Activated CD4-positive, alpha-beta memory T cell treated with anti-CD3 and anti-CD28 coated beads, Interleukin-2, amount 10 ng/mL, durations not matched to agents 7 days and 5 days (primary cell): ENCODE measurements at places on chromosomes 2 and 18. TPM values are rescaled to one million over a fixed set of nuclear protein-coding genes. Genes with fewer than 3 reads are reported as not detected.

DNA sequence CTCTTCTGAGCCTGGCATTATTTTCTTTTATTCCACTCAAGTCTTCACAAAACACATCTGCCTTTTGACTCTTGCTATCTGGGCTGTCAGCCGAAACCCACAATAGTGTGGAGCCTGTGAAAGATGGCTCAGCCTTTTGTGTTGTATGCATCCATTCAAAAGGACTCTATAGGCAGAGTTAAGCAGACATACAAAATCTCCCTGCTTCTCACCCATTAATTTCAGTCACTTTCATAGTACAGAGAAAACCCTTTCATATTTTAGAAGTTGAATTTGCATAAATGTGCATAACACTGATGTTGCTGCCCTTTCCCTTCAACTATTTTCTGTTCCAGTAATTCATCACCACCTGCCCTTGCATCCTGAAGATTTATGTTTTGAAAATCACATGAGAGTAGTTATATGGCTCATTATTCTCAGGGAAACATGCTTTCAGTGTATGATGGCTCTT lies 154.6 kb downstream of the EVA1A start:
- no peak for DNase-seq
- H3K27me3 ChIP-seq: peaks cover 17% of the 10 kb centered on the region
- H3K36me3 ChIP-seq: no peaks in the 10 kb centered on the region
- no peak overlapping the region for H3K4me3 ChIP-seq
- no peak overlapping the region for H3K27ac ChIP-seq

DNA sequence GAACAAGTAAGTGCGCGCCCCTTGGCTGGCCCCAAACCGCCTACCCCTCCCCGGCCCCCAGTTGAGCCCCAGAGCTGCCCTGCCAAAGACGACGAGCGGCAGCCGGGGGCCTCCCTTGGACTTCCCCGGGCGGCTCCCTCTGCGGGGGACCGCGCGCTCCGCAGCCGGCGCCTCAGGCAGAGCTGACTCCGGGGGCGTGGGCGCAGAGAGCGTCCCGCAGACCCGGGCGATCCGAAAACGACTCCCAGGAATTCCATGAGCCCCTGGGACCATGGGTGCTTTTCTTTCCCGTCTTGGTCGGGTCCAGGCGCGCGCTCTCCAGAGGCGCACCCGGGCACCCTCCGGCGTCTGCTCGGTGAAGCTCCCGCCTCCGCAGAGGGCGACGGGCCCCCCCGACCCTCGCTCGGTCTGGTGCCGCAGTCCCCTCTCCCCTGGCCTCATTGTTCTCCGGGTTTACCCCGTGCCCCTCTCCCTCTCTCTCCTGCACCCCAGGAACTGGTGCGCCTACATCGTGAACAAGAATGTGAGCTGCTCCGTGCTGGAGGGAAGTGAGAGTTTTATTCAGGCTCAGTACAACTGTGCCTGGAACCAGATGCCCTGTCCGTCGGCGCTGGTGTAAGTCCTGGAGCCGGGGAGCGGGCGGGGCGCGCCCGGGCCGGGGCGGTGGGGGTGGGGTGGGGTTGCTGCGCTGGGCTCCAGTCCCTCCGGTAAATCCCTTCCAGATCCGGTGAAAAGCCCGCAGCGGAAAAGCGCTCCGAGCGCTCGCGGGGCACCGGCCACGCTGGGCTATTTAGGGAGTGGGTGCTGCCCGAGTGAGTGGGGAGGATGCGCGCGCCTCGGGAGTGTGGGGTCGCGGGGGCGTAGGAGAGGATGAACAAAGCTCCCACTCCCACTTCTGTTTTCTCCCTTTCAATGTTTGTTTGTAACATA lies 776 bp downstream of the EMILIN2 start:
- peaks cover 16% of the 10 kb centered on the region for H3K4me1 ChIP-seq
- H3K27me3 ChIP-seq: peaks cover 61% of the 10 kb centered on the region
- H3K4me3 ChIP-seq: peak overlapping the region; percentile 82
- peak; percentile 28 for DNase-seq
- H3K36me3 ChIP-seq: no peaks in the 10 kb centered on the region

DNA sequence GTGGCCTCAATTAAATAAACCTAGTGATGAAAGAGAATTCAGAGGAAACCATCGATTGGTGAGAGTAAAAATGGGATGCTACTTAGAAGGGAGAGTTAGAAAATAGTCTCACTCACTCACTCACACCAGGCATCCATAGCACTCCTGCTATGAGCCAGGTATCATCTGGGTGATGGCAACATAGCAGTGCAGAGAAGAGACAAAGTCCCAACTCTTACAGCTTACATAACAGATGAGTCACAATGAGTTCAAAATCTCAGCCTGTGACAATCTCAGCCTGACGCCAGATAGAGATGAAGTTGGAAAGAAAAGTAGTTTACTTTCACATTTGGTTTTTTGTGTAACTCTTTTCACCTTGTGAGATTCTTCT lies 55.4 kb upstream of the THOC1 start:
- no peak for DNase-seq
- H3K27ac ChIP-seq: no peak overlapping the region
- no peaks in the 10 kb centered on the region for H3K27me3 ChIP-seq
- H3K4me1 ChIP-seq: peaks cover 9% of the 10 kb centered on the region
- no peaks in the 10 kb centered on the region for H3K36me3 ChIP-seq
- H3K4me3 ChIP-seq: no peak overlapping the region

DNA sequence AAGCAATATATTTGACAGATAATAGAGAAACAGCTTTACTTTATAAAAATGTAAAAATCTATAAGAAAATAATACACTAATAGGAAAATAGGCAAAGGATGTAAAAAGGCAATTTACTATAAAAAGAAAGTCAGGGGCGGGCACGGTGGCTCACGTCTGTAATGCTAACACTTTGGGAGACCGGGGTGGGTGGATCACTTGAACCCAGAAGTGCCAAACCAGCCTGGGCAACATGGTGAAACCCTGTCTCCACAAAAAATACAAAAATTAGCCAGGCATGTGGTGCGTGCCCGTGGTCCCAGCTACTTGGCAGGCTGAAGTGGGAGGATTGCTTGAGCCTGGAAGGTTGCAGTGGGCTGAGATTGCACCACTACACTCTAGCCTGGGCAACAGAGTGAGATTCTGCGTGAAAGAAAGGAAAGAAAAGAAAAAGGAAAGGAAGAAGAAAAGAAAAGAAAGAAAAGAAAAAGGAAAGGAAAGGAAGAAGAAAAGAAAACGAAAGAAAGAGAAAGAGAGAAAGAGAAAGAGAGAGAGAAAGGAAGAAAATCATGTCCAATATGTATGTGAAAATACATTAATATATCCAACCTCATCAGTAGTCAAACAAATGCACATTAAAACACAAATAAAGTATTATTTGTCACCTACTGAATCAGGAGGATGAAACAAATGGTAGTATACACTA lies 65.1 kb downstream of the ADD2 start:
- H3K4me1 ChIP-seq: no peaks in the 10 kb centered on the region
- DNase-seq: no peak
- peaks cover 10% of the 10 kb centered on the region for H3K27me3 ChIP-seq
- no peak overlapping the region for H3K27ac ChIP-seq

GRCh38 chr18:60266558-60266957 lies 106.0 kb downstream of the MC4R start:
- no peak overlapping the region for H3K27ac ChIP-seq
- DNase-seq: no peak
- H3K4me3 ChIP-seq: no peak overlapping the region

Gene KCNJ3
- total RNA-seq: not detected
